ENCODE measurements at places on chromosomes 5 and 9. TPM values are rescaled to one million over a fixed set of nuclear protein-coding genes. Genes with fewer than 3 reads are reported as not detected.

LCN1 gene
- total RNA-seq, result not detected

GRCh38 chr9:104999136-104999535 lies 71.2 kb upstream of the ABCA1 start:
- no peak for DNase-seq

- no peak for DNase-seq
Measured at GRCh38 chr5:151107084-151107483, 26.2 kb upstream of the TNIP1 start.

DNA sequence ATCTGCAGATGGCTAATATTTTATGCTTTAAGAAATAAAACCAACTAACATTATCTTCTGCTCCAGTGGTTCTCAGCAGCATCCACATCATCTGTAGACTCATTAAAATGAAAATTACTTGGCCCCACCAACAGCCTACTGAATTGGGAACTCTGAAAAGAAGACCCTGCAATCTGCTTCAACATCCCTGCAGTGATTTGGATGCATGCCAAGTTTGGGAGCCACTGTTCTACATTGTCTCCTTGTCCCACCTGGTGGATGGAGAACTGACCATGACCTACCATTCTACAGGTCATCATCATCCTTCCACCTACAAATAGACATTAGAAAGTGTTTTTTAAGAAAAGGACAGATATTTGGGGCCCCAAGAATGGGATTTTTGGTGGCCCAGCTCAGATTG lies 71.1 kb downstream of the ACER2 start:
- no peak for DNase-seq

GRCh38 chr5:87136096-87136495 lies 131.6 kb upstream of the RASA1 start:
- no peak for DNase-seq

OTP gene
- not detected for total RNA-seq

PCDHB10 gene
- 0.70 TPM for total RNA-seq

GRCh38 chr9:2241836-2242741 lies 226.9 kb downstream of the SMARCA2 start:
- DNase-seq, result peak; percentile 94

GCNT4 gene
- total RNA-seq, result 0.19 TPM

N4BP3 gene
- total RNA-seq, result 43.9 TPM

- no peak for DNase-seq
Measured at GRCh38 chr9:20725675-20726074, 41.6 kb downstream of the FOCAD start.

YTHDC2 gene
- 49.2 TPM for total RNA-seq

PKD2L2 gene
- not detected for total RNA-seq

DNA sequence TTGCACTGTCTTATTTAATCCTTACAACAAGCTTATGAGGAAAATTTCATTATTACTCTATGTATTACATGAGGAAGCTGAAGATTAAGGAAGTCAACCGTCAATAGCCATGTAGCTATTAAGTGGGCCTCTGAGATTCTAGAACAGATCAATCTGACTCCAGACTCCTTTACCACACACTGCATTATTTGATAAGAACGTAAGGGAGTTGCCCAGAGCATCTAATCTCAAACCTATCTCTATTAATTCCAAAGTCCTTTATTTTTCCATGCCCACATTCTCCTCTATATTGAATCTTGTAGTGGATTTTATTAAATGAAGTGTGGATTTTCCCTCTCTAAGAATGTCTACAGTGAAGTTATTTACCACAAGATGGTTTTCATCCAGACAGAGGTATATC lies 118.2 kb upstream of the MTAP start:
- no peak for DNase-seq

GRCh38 chr9:70510157-70510770 lies 95.8 kb upstream of the KLF9 start:
- DNase-seq, result peak; percentile 67

DNA sequence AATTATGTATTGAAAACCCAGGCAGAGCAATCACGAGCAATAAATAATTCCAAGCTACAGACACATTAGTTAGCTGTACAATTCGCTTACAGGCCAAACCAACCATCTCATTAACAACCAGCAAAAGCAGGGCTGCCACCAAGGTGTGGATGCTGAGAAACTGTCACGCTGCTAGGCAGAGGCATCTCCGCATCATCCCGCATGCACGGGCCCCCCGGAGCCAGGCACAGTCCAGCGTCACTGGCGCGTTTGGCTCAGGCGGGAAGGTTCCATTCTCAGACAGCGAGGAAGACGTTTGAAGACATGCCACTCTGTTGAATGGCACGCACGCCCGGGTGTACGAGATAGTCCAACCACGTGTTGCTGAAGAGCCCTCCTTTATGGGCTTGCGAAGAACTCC lies 184.0 kb downstream of the OLFM1 start:
- DNase-seq, result no peak

DNA sequence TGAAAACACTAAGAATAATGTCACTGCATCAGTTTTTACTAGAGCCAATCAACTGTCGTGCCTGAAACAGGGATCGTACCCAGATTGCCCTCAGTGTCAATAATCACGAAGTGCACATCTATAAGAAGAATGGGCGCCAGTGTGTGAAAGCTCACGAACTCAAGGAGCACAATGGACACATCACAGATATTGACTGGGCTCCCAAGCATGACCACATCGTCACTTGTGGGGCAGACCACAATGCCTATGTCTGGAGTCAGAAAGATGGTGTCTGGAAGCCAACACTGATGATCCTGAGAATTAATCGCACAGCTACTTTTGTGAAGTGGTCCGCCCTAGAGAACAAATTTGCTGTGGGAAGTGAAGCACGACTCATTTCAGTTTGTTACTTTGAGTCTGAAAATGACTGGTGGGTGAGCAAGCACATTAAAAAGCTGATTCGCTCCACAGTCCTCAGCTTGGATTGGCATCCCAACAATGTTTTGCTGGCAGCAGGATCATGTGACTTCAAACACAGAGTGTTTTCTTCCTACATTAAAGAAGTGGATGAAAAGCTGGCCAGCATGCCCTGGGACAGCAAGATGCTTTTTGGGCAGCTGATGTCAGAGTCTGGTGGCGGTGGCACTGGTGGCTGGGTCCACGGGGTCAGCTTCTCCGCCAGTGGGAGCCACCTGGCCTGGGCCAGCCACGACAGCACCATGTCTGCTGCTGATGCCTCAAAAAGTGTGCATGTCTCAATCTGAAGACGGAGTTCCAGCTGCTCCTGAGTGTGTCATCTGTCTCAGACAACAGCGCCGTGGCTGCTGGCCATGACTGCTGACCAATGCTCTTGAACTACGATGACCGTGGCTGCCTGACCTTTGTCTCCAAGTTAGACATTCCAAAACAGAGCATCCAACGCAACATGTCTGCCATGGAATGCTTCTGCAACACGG lies 32.2 kb downstream of the NSA2 start:
- DNase-seq, result no peak

DNA sequence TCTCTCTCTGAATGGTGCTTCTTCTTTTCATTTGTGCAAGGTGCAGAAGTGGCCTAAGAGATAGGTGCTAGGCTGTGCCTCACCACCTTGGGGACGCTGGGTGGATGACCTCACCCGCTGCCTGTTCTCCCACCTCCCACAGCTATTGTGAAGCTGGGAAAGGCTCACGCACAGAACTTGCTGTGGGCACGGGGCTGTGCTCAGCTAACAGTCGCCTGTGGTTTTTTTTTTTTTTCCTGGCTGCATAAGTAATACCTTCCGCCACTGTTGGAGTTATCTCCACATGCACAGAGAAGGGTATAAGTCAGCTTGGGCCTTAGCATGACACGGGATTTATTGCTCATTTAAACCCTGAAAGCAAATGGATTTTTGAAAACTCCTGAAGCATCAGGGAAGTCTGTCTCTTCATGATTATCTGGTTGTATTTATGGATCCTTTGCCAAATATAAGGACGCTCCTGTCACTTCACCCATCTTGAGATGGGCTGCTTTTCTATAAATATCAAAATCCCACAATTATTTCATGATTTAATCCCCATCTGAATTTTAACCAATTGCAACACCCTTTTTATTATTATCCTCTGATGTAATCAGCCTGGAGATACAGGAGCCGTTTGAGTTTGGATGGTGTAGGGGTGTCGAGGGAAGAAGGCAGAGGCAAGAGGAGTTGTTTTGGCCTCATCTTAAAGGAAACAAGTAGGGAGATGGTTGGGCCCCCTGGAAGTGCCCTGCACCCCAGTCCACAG lies 9.0 kb downstream of the DBH start:
- no peak for DNase-seq

TMC1 gene
- total RNA-seq, result 0.74 TPM

DNA sequence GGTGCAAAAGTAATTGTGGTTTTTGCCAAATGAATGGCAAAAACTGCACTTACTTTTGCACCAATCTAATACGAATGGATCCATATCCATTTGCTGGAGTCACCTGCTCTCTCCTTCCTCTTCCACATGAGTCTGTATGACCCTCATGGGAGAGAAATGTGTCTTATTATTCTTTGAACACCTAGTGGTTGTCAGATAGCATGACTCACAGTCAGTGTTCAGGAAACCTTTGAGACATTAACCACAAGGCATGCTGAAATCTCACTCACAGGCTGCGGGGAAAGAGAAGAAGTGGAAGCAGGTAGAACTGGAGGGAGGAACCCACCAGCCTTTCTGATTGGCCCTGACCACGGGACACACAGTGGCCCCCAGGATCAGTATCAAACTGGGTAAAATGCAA lies 222.8 kb upstream of the KLF4 start:
- DNase-seq, result peak; percentile 59

LCN9 gene
- total RNA-seq, result not detected

DNA sequence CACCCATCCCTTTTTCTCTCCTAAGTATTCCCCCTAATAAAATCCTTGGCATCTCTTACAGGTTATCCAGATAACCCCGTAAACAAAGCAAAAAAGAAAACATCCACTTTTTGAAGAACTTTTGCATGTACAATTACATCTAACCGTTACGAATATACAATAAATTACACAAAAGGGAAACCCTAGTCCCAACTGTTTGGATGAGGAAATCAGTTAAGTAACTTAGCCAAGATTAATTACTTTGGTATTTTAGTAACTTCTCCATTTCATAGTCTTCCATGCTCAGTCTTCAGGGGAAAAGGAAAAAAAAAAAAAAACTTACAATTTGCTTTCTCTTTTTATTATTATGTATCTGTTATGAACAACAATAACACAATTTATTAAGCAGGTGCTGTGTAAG lies 212.9 kb downstream of the ACTL7B start:
- DNase-seq, result no peak

GRCh38 chr9:89879701-89880100 lies 274.9 kb downstream of the GADD45G start:
- no peak for DNase-seq

GRCh38 chr9:35705372-35705771 lies 15.6 kb upstream of the TPM2 start:
- DNase-seq, result no peak

GRCh38 chr5:150457121-150457520 lies 7.6 kb upstream of the RPS14 start:
- peak; percentile 26 for DNase-seq

MACIR gene
- 9.4 TPM for total RNA-seq

DNA sequence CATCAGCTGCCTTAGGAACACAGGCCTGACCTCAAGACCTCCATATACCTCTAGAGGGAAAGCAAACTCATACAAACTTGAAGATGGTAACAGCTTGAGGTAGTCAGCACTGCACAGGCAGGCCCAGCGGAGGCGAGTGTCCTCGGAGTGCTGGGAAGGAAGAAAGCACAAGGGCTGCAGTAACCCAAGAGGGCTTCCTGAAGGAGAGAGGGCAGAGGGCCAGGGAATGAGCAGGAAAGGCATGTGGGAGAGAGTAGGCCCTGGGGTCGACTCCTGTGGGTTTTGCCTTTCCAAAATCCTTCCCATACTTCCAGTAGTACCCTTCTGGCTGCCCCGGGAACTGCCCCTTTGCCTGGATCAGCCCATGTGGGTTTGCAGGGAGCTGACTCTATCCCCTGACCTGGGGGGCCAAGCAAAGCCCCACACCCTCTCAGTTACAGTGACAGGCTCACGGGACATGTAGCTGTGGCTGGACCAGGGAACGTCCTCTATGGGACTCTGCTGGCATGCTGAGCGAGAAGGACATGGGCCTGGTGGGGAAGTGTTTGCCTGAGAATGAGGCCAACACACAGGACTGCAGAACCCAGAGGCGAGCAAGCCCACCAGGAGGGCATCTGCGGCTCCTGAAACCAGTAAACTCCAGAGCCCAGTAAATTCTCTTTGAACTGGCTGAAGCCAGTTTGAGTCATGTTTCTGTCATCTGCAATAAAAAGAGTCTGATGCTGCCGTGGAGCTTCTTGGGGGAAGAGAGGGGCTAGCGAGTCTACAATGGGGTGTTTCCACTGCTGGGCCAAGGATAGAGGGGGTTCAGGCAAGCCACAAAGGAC lies 64.1 kb downstream of the COL23A1 start:
- no peak for DNase-seq

GRCh38 chr9:37949576-37949975 lies 45.6 kb upstream of the SLC25A51 start:
- DNase-seq, result no peak

FGF1 gene
- 0.85 TPM for total RNA-seq

GRCh38 chr5:7016999-7017747 lies 303.9 kb downstream of the TENT4A start:
- no peak for DNase-seq

C5orf52 gene
- total RNA-seq, result not detected

GRCh38 chr9:123470121-123470782 lies 114.3 kb downstream of the CRB2 start:
- DNase-seq, result no peak

DNA sequence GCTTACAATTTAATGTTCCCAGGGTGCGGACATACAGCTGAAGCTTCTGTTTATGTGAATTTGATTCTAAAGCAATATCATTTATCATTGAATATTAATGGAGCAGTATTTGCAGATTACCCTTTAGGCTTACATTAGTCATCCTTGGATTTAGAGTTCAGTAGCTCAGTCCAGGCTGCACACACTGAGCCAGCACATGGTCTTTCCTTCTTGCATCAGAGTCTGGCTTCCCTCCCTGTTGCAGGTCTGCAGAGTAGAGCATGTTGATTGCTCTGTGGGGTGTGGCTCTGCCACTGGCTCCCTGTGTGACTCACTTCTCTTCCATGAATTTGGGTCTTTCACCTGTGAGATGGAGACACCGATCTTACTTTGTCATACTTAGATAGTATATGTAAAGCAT lies 36.8 kb downstream of the NSG2 start:
- no peak for DNase-seq

CAVIN4 gene
- total RNA-seq, result 2.3 TPM

LHFPL2 gene
- 67.7 TPM for total RNA-seq

DNA sequence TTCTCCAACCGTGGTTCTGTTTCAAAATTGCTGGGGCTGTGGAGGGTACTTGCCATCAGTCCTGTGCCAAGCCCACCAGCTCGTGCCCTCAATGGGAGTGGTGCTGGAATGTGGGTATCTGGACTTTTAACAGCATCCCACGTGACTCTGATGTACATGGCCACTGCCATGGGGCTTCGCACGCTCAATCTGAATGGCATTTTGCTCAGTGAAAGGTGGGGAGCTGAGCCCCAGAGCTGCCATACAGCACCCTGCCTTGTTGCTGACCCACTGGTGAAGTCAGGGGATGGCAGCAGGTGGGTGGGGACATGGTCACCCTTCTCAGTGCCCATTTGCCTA lies 16.6 kb upstream of the SYNPO start:
- DNase-seq, result no peak

- DNase-seq, result peak; percentile 4
Measured at GRCh38 chr5:143812085-143812705, at the start of gene HMHB1. TSS of gene HMHB1 (plus strand) at chr5:143812161.

GRCh38 chr5:34817558-34818351 lies 21.2 kb upstream of the TTC23L start:
- DNase-seq, result no peak
